ENCODE measurements at places on chromosomes 2 and 18.

GRCh38 chr2:182615036-182615435, 101.0 kb upstream of the DNAJC10 start:
- no peak for DNase-seq

DNA sequence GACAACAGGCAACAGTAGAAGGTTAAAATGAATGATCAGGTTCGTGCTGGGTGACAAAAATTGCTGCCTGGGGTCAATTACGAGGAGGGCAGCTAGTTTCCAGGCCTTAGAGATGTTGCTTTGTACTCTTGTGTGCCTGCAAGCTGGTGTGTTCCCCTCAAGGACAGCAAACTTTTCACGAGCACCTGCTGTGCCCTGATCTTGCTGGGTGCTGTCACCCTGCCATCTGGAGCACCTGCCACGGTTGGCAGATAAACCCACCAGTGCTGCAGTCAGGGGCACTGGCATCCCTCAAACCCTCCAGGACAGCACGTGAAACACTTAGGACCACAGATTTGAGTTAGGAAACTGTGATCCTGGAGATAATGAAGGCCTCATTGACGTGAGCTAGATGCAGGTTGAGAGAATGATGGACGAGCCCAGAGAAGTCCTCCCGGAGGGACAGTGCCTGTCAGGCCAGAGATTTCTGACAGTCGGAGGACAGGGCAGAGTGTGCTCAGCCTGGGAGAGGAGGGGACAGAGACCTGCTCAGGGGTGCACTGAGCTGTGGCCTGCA, 104.3 kb upstream of the RAB12 start:
- no peak for DNase-seq

DNA sequence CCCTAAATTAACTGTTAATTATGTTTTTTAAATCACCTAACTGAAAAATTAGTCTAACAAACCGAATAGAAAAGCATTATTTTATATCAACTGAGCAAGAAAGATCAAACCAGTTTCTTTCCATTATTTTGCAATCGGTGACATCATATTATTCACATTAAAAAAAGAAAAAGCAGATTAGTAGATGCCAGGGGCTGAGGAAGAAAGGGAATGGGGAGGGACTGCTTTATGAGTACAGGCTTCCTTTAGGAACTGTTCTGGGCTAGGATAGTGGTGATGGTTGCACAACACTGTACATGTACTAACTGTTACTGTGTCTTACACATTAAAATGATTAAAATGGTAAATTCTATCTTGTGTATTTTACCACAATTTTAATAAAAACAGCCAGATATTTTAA, 59.3 kb downstream of the COBLL1 start:
- no peak for DNase-seq

DNA sequence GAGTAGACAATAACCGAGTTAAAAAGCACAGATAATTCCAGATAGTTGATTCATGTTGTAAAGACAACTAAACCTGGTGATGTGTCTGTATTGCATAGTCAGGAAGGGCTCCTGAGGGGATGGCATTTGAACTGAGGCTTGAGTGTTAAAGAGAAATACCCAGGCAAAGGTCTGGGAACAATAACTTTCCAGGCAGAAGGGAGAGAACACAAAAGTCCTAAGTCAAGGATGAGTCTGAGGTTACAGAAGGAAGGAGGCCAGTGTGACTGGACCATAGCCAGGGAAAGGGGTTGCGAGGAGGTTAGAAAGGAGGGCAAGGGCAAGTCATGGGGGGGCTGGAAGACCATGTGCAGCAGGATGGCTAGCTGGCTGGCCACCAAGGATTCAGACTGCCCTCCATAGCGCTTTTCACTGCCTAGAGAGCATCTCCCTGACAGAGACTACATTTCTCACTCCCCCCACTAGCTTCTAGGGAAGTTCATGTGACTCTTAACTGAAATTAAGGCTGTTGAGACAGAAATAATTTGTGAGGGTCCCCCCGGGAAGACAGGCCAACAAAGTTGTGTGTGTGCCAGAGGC, 135.5 kb upstream of the CREB1 start:
- DNase-seq: no peak

- DNase-seq: no peak
These were observed 14.5 kb upstream of the CIB4 start for GRCh38 chr2:26655611-26656195.

DNA sequence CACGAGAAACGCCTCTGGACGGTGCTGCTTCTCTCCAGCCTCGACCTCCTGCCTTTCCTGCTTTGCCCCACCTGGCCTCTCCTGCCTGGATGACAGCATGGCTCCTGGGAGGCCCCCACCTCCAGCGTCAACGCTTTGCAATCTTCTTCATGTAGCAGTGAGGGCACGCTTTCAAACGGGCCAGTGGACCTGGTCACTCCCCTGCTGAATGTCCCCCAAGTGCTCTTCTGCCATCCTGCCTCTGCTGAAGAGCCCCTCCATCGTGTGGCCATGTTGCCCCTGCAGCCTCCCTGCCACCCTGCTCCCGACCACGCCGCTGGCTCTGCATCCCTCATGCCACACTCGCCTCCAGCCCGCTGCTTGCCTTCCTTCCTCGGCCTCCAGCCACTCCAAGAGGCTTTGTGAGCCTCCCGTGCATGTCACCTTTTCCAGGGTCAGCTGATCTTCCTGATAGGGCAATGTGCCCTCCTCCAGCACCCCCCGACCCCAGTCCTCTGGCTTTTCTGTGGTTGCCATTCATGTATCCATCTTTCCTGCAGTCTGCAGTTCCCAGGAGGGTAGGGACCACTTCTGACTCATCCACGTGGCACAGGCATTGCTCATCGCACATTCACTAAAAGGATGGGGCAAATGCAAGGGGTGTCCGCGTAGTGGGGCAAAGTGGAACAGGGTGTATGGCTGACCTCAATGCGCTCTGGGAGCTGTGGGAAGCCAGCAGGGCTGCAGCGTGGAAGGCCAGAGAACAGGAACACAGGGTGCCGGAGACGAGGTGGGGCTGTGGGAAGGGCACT, 268.8 kb downstream of the TWIST2 start:
- no peak for DNase-seq

- no peak for DNase-seq
These were observed 42.5 kb upstream of the PID1 start for GRCh38 chr2:229313591-229313990.

- DNase-seq: no peak
These were observed 229.7 kb downstream of the ANKRD36B start for GRCh38 chr2:97359861-97360584.

DNA sequence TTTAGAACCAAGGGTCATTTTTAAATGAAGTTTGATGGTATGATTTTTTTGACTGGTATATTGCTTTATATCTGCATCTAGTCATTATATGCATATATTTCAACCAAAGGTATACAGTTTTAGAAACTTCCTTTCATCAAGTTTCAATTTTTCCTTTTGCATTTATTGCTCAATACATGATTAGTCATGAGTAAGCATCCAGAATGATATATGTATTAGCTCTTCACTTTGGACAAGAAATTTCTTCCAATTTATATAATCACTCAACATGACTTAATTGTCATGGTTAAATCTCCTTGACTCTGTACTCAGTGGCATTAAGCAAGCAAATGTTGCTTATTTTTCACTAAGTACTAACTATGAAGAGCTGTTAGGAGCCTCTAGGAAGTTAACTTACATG, 123.6 kb downstream of the PLCL1 start:
- DNase-seq: no peak

- no peak for DNase-seq
These were observed 56.7 kb upstream of the MSTN start for GRCh38 chr2:190119257-190119656.

GRCh38 chr2:71471276-71471675, 17.9 kb downstream of the DYSF start:
- DNase-seq: no peak

- DNase-seq: no peak
These were observed 218.8 kb upstream of the ZEB2 start for GRCh38 chr2:144738749-144739148.

GRCh38 chr2:206064077-206064476, 21.9 kb downstream of the INO80D start:
- DNase-seq: no peak

- no peak for DNase-seq
These were observed 269.0 kb upstream of the FBXO11 start for GRCh38 chr2:48175254-48175653.

DNA sequence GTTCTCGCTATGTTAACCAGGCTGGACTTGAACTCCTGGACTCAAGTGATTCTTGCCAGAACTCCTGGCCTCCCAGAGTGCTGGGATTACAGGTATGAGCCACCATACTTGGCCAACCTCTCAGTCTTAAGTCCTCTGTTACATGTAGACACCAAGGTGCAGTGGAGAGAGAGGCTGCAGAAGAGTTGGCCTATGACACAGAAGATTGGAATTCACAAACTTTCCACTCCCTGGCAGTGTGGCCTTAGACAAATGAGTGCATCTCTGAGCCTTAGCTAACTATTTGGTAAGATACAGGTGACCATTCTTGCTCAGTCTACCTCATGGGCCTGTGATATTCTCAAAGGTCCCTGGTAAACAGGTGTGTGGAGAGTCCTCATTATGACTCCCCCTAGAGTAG, 159.7 kb downstream of the MYCN start:
- no peak for DNase-seq
